ENCODE measurements at places on chromosomes 12 and 14.
A peak's percentile ranks its signal among the peaks of the same experiment; 100 is the strongest.

- DNase-seq: no peak
These were observed 22.4 kb downstream of the ACTN1 start for GRCh38 chr14:68956724-68957123.

GRCh38 chr12:53825246-53826081 lies 73.7 kb upstream of the CISTR start:
- DNase-seq: no peak

DNA sequence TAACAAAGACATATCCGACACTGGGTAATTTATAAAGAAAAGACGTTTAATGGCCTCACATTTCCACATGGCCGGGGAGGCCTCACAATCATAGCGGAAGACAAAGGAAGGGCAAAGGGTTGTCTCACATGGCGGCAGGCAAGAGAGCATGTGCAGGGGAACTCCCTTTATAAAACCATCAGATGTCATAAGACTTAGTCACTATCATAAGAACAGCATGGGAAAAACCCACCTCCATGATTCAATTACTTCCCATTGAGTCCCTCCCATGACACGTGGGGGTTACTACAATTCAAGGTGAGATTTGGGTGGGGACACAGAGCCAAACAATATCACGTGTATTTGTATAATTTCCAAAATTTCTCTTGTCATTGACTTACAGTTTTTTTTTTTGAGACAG lies 5.5 kb upstream of the LMNTD1 start:
- no peak for DNase-seq

GRCh38 chr14:103372552-103373304 lies 12.5 kb upstream of the MARK3 start:
- DNase-seq: no peak

DNA sequence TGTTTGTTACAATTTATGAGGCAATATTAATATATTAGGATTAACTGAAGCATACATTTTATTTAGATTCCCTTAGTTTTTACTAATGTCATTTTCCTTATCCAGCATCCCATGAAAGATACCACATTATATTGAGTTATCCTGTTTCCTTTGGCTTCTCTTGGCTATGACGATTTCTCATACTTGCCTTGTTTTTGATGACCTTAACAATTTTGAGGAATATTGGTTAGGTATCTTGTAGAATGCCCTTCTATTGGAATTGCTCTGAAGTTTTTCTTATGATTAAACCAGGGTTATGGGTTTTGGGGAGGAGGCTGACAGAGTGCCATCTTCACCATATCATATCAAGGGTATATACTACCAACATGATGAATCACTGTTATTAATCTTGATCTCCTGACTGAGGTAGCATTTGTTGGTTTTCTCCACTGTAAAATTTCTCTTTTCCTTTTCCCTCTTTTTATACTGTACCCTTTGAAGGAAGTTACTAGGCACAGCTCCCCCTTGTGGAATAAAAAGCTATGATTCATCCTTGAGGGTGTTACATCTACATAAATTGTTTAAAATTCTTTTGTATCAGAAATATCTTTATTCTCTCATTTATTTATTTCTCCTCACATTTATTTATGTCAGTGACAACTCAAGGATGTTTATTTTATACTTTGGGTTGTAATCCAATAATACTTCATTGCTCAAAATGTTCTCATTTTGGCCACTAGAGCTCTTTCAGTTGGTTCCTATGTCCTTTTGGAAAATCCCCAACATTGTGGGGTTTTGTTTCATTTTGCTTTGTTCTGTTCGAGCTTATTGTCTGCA lies 239.0 kb downstream of the SLC16A7 start:
- peak; percentile 1 for DNase-seq

DNA sequence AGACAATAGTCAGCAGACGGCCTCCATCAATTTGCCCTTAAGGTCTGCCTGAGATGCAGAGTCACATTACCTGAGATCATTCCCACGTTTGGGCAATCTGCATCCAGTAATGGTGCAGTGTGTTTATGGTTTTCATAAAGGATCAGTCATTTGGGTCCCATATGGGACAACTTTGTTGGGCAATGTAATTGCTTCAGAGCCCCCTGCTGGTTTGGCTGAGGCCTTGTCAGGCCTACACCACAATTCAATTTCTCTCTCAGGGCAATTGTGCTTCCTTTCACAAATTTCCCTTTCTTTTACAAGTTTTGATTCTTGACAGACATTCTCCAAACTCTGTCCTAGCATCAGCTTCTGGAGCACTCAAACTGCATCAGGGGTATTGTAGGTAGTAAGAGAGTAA lies 191.2 kb upstream of the SSTR1 start:
- no peak for DNase-seq

GRCh38 chr12:102300824-102301461 lies 103.3 kb upstream of the PMCH start:
- DNase-seq: no peak

DNA sequence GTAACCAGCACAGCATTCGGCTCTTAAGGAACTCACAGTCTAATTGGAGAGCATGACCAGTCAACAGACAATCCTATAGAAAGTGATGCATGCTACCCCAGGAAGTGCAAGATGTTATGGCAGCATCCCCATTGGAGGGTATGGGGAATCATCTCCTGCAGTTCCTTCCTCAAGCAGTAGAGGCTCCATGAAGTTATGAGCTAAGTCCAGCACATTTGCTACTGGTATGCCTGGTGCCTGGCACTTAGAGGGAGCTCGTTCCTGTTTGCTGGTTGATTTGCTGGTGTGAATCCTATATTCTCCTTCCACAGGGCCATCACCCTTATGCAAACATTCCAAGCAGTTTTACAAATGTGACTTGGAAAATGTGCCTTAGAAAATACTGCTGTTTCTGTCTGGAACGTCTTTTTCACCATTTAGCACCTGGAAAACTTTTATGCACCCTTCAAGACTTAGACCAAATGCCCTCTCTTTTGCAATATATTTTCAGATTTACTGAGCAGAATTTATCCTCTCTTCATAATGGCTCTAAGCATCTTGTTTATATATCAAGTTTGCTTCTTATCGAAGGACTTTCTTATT lies 136.1 kb upstream of the WSCD2 start:
- no peak for DNase-seq

- no peak for DNase-seq
These were observed 100.4 kb downstream of the FBXL14 start for GRCh38 chr12:1493781-1494565.

DNA sequence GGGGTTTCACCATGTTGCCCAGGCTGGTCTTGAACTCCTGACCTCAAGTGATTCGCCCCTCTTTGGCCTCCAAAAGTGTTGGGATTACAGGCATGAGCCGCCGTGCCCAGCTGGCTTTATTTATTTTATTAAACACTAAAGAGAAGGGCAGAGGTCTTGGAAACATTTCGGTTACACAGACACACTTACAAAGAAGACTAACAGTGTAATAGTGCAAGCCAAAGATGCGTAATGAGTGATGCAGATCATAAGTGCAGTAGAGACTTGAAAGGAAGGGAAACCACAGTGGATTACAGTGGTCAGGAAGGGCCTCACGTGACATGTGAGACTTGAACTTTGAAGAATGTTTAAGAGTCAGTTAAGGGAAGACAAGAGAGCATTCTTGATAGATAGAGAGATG lies 33.9 kb upstream of the CDK17 start:
- DNase-seq: peak; percentile 26

DNA sequence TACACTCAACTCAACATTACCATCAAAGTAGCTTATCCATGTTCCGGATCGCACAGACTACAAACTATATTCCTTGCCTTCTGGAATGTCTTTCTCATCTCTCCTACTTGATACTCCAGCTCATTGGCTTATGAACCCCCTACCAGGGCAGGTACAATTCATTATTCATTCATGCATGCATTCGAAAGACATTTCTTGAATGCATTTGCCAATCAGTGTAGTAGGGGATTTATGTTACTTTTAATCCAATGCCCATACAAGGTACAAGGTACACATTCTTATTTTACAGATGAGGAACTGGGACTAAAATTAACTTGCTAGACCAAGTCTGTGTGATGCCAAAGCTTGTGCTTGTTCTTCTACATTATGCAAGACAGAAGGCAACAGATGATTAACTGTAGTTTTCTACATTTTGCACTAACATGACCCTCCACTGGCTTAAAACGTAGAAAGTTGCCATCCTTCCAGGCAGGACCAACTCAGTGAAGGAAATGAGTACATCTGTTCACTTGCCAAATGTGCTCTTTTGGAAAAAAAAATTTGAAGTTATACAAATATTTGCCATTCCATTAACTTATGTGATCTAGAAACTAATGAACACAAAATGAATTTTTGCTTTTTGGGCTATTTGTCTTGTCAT lies 53.8 kb upstream of the KCNJ8 start:
- no peak for DNase-seq

DNA sequence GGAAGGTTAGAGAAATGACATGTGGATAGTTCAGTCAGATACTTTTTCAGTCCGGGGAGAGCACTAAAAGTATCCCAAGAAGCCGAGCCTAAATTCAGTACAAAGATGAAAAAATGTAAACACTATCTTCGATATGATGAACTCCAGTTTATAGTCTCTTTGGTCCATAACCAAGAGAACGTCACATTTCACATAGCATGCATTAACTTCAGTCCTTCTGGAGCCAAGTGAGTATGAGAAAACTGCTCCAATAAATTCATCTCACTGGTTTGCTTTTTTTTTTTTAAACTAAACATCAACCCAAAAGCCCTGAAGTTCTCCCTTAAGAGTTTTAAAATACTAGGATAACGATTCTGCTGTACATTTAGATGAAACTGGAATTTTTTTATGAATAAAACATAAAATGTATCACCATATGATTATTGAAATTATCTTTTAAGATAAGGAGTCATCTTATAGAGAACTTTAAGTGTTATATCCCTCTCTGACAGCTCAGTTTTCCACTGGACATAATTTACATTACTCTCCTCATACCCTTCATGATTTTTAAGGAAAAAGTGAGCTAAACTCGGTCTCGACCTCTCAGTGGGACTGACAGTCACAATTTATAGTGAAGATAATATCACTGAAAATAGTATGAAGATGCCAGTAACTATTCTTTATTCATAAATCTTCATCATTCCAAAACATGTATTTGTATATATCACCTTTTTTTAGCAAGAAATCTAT lies 841.5 kb upstream of the FLRT2 start:
- no peak for DNase-seq

- DNase-seq: no peak
These were observed 42.9 kb upstream of the NOS1 start for GRCh38 chr12:117404203-117404853.

GRCh38 chr12:104785886-104786285 lies 172.2 kb downstream of the SLC41A2 start:
- DNase-seq: no peak

GRCh38 chr12:52401526-52401925 lies 4.6 kb downstream of the KRT82 start:
- no peak for DNase-seq

- DNase-seq: no peak
These were observed 1598.0 kb upstream of the TMEM132C start for GRCh38 chr12:126668961-126669360.

GRCh38 chr12:120006258-120006975 lies 17.4 kb downstream of the BICDL1 start:
- no peak for DNase-seq

GRCh38 chr12:123602651-123603195 lies 824 bp downstream of the DDX55 start:
- DNase-seq: no peak

- DNase-seq: no peak
These were observed 475.6 kb downstream of the PDZRN4 start for GRCh38 chr12:41663598-41664265.

GRCh38 chr14:106187216-106187615 lies 660.8 kb downstream of the TMEM121 start:
- no peak for DNase-seq

DNA sequence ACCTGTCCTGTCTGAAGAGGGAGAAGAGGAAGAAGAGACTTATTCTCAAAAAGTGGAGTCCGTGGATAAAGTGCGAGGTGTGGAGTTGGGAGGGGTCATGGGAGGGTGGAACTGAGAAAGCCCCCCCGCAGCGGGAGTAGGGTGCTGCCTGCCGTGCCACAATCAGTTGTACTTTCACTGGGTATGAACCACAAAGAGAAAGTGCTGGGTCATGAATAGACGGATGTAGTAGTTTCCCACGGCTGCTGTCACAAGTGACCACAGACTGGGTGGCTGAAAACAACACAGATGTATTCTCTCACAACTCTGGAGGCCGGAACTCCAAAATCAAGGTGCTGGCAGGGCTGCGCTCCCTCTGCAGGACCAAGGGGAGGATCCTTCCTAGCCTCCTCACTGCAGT lies 5.5 kb downstream of the DNAH10 start:
- DNase-seq: no peak

DNA sequence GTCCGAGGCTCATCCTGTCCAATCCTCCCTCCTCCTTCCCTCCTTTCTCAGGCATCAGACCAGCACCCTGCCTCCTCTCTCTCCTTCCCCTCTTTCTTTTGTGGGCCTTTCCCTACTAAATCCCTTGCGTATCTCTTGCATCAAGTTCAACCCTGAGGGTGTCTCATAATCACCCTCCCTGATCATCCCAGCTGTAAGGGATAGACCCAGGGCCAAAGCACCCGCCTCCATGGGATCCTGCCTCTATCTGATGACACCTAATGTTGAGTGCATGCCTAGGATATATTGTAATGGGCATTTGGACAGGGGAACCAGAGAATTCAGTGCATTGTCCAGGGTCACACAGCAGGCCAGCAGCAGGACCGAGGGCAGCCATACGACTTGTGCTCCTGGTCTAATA lies 84.9 kb downstream of the PHETA1 start:
- DNase-seq: no peak

- DNase-seq: no peak
These were observed 11.8 kb downstream of the COPS7A start for GRCh38 chr12:6735448-6736191.

DNA sequence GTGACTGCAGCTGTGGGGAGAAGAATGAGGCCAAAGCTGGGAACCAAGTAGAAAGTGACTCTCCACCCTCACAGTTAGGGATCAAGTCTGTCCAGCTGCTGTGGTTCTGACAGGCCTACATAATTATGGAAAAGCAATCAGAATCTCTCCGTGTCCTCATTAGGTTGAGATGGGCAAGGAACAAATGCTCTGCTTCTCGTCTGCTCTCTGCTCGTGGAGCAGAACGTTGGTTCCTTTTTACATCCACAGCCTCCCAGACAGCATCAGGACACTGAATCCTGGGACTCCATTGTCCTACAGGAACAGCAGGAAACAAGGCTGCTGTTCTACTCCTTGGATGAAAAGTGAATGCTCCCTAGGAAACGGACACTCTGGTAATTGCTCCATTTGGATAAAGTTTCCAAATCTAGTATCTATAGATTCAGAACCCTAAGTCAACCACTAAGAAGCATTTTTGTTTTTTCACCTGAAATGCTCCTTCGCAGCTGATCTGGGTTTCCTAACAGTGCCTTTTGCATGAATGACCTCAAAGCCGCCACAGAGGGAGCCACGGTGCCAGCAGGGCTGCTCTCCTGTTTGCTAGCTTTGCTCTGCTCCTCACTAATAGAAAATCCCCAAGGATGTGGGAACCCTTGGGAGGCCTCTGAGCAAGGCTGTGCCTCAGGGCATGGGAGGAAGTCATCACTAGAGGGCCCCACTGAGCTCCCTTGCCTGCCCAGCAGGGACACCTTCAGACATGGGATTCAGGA lies 102.0 kb downstream of the EGLN3 start:
- DNase-seq: no peak

Measured in activated CD4-positive, alpha-beta T cell treated with anti-CD3 and anti-CD28 coated beads for 24 hours (primary cell).